Naive thymus-derived CD4-positive, alpha-beta T cell (primary cell): ENCODE measurements at places on chromosomes 12 and 14.
A peak's percentile ranks its signal among the peaks of the same experiment; 100 is the strongest.

DNA sequence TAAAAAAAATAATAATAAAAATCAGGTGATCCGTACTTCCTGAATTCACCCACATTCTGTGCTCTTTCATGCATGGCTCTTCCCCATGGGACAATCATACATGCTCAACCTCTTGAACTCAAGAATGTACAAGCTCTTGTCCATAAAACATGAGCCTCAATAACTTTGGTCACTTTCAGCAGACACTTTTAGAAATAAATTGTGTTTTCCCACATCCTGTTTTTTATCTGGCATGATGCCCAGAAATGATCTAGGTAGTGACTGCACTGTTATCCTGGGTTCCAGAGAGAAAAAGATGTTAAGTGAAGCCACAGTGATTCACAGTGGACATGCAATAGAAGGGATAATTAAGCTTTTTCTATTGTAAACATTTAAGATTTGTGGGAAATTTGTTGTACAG is 537.6 kb upstream of the TMEM132C start:
- DNase-seq = no peak

DNA sequence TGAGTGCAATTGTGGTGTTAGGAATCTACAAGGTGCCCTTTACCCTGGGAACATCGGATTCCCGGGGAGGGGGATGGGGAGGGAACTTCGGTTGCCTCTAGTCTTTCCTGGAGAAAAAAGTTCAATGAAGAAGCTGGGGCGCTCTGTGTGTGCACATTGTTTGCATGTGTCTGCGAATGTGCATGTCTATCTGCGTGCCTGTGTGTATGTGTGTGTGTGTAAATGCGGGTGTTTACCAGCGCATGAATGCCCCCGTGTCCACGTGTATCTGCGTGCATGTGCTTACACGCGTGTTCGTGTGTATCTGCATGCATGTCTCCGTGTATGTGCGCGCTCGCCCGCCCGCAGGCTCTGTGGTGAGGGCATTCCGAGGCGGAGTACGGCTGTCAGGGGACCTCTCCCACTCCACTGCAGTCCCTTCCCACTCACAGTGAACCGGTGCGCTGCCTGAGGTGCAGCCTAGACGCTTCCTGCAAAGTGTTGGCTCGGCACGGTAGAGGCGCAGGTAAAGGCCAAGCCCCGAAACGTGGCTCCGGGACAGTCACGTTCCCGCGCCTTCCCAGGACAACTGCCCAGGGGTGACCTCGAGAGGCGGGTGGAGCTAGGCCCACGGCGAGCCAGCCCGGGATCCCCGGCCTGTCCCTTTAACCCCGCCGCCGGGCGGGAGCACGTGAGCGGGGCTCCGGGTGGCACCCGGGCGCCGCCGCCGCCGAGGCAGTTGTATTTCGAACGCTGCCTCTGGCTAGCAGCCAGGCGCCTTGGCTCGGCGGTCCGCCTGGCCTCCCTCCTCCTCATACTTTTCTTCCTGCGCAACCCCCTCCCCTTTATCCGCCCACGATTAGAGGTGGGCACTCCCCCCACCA is 539 bp upstream of the HMGA2 start:
- DNase-seq = peak; percentile 23

- DNase-seq = no peak
Observed at GRCh38 chr12:103640831-103641230, 53.8 kb downstream of the STAB2 start.

DNA sequence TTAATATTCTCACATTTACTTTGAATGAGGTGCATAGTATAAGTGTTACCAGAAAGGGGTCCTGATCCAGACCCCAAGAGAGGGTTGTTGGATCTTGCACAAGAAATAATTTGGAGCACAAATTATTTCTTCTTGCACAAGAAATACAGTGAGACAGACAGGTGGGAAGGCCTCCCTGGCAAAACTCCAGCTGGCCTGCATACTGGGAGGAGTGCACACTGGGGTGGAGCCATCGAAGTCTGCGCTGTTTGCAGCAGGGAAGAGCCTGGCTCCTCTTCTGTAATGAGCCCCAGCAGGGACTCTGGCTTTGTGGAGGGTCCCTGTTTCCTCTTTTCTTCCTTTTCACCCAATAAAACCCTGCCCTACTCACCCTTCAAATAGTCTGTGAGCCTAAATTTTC is 141.6 kb downstream of the GLT1D1 start:
- no peak for DNase-seq

- peak; percentile 76 for DNase-seq
Observed at GRCh38 chr12:15532364-15532977, 210.2 kb downstream of the PTPRO start.
